ENCODE measurements at places on chromosomes 3 and 15. TPM values are rescaled to one million over a fixed set of nuclear protein-coding genes. Genes with fewer than 3 reads are reported as not detected.

DNA sequence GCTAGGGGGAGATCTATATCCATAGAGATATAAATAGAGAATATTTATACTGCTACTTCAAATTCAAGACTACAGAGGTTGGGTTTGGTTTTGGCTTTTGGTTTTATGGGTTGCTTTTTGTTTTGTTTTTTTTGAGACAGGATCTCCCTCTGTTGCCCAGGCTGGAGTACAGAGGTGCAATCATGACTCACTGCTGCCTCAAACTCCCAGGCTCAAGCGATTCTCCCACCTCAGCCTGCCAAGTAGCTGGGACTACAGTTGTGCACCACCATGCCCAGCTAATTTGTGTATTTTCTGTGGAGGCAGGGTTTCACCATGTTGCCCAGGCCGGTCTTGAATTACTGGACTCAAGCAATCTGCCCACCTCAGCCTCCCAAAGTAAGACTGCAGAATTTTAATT lies 3.9 kb upstream of the UBL7 start:
- H3K27me3 ChIP-seq: no peaks in the 10 kb centered on the region
- peak overlapping the region; percentile 59 for H3K27ac ChIP-seq
- H3K36me3 ChIP-seq: peaks cover 16% of the 10 kb centered on the region
- no peak for DNase-seq
- H3K4me1 ChIP-seq: peaks cover 49% of the 10 kb centered on the region
- H3K4me3 ChIP-seq: peak overlapping the region; percentile 70

GRCh38 chr3:28556195-28556594 lies 207.6 kb upstream of the AZI2 start:
- H3K4me3 ChIP-seq: no peak overlapping the region
- H3K36me3 ChIP-seq: no peaks in the 10 kb centered on the region
- DNase-seq: no peak
- no peaks in the 10 kb centered on the region for H3K4me1 ChIP-seq
- no peak overlapping the region for H3K27ac ChIP-seq
- H3K27me3 ChIP-seq: no peaks in the 10 kb centered on the region

DNA sequence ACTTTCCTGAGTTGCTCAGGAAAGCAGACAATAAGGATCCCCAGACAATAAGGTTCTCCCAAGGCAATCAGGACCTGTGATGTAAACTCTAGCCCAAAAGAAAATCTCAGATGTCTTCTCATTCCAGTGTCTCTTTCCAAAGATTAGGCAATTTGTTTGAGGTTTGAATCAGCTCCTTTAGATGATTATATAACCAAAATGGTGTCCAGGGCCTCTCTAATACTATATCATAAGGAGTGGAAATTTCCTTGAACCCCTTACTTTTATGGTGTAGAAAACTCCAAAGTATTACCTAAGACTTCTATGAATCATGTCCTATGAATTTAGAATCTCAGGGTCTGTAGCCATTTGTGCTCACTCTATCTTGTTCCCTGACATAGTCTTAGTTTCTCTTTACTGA lies 65.9 kb downstream of the GPR176 start:
- no peak overlapping the region for H3K27ac ChIP-seq
- DNase-seq: no peak
- H3K36me3 ChIP-seq: no peaks in the 10 kb centered on the region

GRCh38 chr15:44574734-44575133 lies 37.8 kb downstream of the EIF3J start:
- H3K4me3 ChIP-seq: no peak overlapping the region
- no peak for DNase-seq
- no peak overlapping the region for H3K27ac ChIP-seq
- H3K36me3 ChIP-seq: peaks cover 9% of the 10 kb centered on the region

DNA sequence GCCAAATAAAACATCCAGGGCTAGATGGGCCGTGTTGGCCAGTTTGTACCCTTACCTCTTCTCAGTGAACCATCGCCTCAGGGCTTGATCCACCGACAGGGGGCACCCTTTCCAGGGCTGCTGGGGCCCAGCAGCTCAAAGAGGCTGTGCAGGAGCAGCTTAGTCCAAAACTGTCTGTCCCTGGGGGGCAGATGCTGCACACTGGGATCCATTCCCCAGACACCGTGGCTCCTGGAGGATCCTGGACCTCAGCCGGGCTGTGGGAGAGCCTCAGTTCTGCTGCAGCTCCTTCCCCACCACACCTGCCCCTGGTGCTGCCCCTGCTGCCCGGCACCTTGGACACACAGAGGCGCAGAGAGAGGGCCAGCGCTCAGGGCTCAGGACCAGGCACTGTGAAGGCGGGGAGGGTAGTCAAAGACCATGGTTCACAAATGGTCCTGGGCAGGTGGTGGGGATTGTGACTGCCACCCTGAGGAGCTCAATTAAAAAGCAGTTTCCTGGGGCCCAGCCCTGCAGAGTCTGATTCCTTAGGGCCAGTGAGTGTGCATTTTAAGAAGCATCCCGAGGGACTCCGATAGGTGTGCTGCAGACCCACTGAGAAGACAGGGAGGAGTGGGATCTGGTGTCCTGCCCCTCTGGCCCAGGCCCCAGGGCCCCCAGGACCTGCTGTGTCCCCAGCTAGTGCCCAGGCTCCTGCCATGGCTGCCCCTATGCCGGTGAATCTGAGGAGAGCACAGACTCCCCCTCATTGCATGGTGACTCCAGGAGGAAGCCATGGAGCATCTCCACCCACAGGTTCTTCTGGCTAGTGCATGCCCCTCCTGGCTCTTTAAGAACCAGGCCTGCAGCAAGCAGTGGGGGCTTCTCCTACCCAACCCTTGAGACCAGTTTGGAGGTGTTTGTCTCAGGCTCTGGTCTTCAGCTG lies 86.5 kb upstream of the PRR20G start:
- no peak overlapping the region for H3K4me3 ChIP-seq
- peaks cover 6% of the 10 kb centered on the region for H3K27me3 ChIP-seq
- H3K36me3 ChIP-seq: no peaks in the 10 kb centered on the region
- DNase-seq: peak; percentile 38
- no peak overlapping the region for H3K27ac ChIP-seq
- no peaks in the 10 kb centered on the region for H3K4me1 ChIP-seq

- H3K27ac ChIP-seq: no peak overlapping the region
- no peak for DNase-seq
- H3K4me3 ChIP-seq: no peak overlapping the region
- peaks cover 6% of the 10 kb centered on the region for H3K27me3 ChIP-seq
These were observed 432.2 kb upstream of the LMCD1 start for GRCh38 chr3:8069471-8069870.

DNA sequence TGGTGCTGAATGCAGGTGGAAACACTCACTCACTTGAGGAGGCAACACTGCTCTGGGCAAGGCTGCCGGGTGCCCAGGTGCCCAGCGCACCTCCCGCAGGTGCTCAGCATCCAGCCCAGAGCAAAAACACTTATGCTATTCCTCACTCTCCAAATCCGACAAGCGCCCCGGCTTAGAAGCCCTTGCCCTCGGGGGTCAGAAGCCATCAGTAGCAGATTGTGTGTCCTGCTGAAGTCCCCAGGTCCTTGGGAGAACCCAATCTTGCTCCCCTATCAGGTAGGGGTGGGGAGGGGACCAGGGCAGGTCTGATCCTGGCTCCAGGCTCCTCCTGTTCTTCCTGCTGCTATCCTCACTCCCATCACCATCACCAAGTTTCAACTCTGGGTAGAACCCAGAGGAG lies 46.7 kb downstream of the TLE3 start:
- H3K27me3 ChIP-seq: no peaks in the 10 kb centered on the region
- H3K27ac ChIP-seq: no peak overlapping the region
- peaks cover 11% of the 10 kb centered on the region for H3K36me3 ChIP-seq

- H3K27me3 ChIP-seq: no peaks in the 10 kb centered on the region
- no peak for DNase-seq
- H3K4me3 ChIP-seq: no peak overlapping the region
- H3K27ac ChIP-seq: no peak overlapping the region
- H3K36me3 ChIP-seq: peaks cover 3% of the 10 kb centered on the region
These were observed 3.6 kb downstream of the CEP19 start for GRCh38 chr3:196708467-196708866.

DNA sequence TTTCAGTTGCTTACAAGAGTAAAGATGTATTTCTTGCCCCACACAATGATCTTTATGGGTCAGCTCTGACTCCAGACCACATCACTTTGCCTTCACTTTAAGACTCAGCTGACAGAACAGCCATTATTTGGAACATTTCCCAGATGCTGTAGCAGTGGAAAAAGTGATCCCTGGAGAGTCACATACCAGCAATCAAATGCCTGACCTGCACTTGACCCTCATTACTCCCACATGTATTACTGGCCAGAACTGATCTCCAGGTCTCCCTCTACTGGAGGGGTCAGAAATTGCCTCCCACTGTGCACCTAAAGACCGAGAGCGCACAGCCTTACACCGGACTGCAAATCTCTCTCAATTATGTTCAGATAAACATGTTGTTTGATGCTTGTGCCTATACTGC lies 88.6 kb upstream of the ZNF385D start:
- H3K27me3 ChIP-seq: no peaks in the 10 kb centered on the region
- no peak overlapping the region for H3K27ac ChIP-seq
- DNase-seq: no peak

- H3K4me3 ChIP-seq: no peak overlapping the region
- no peaks in the 10 kb centered on the region for H3K4me1 ChIP-seq
- no peak for DNase-seq
- H3K27ac ChIP-seq: no peak overlapping the region
These were observed 96.2 kb downstream of the ALDH1A2 start for GRCh38 chr15:57969355-57969754.

DNA sequence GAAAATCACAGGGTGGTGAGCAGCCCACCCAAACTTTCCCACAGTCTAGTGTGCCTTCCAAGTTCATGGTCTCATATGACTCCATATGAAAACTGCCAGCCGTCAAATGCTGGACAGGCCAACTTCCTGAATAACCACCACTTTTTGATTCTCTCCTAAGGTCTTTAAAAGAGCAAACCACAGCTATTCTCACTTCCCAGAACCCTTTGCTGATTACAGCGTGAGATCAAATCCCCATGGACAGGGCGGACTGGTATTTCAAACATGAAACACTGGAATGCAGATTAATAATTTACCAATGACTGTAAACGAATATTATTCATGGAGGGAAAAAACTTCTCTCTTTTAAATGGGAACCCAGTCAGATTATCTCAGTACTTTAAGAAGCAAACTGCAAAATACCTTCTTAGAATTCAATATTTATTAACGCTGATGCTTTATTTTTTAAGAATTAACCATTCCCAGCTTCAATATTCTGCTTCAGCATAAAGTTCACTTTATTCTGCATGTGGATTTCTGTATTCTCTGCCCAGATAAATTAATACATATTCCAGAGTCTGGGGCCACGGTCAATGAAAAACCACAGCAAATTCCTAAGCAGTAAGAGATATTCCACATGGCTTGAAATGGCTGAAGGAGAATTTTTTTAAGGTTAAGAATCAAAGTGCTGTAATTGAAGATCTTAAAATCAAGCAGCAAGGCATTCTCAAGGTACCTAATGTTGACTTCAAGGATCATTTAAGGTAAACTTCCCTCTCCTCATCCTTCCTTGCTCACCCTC lies 42.9 kb downstream of the MYO1E start:
- H3K27me3 ChIP-seq: peaks cover 9% of the 10 kb centered on the region
- no peaks in the 10 kb centered on the region for H3K36me3 ChIP-seq
- peaks cover 10% of the 10 kb centered on the region for H3K4me1 ChIP-seq
- no peak for DNase-seq
- H3K27ac ChIP-seq: no peak overlapping the region

DNA sequence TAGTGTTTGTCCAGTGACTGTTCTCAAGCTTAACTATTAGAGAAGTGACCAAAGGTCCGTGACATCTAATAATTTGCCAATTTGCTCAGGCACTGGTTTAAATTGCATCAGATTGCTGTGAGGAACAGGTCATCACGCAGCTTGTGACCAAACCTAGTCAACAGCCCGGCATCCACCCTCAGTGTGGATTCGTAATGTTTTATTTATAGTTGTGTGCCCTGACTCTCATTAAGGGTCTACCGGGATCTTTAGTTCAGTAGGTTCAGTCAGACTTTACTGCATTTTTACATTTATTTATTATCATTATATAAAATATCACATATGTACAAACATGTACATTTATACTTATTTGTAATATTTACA lies 46.4 kb upstream of the PGPEP1L start:
- no peak overlapping the region for H3K4me3 ChIP-seq
- peaks cover 14% of the 10 kb centered on the region for H3K4me1 ChIP-seq
- H3K27ac ChIP-seq: no peak overlapping the region
- DNase-seq: no peak

GRCh38 chr3:10933805-10934481 lies 58.6 kb upstream of the SLC6A1 start:
- H3K4me3 ChIP-seq: no peak overlapping the region
- DNase-seq: no peak
- no peaks in the 10 kb centered on the region for H3K4me1 ChIP-seq
- no peaks in the 10 kb centered on the region for H3K36me3 ChIP-seq
- no peak overlapping the region for H3K27ac ChIP-seq
- peaks cover 7% of the 10 kb centered on the region for H3K27me3 ChIP-seq

GRCh38 chr15:76517910-76518309 lies 181.3 kb downstream of the ISL2 start:
- H3K27me3 ChIP-seq: no peaks in the 10 kb centered on the region
- H3K27ac ChIP-seq: no peak overlapping the region
- no peaks in the 10 kb centered on the region for H3K36me3 ChIP-seq
- DNase-seq: no peak

DNA sequence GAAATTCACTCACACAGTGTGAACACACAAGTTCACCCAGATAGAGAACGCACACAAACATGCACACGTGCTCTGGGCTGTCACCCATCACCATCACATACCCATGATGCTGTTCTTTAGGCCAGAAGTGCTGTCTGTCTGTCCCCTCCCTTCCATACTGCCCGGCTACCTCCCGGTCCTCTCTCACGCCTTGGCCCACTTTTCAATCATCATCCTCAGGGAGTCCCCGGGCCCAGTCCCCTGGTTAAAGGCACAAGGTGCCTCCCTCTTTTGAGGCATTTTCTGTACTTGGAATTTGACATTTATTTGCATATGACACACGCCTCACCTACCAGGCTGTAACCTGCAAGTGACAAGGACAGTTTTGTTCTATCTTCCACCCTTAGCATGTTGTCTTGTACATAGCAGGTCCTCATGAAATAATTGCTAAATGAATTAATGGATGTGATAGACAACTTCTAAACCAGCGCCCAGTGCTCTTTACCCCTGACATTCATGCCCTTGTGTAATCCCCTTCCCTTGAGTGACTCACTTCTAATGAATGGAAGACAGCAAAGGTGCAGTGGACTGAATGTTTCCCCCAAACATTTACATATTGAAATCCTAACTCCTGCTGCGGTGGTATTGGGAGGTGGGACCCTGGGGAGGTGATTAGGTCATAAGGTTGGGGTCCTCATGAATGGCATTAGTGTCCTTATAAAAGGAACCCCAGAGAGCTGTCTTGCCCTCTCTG lies 73.9 kb upstream of the ADPGK start:
- no peak for DNase-seq
- H3K27ac ChIP-seq: no peak overlapping the region
- peaks cover 32% of the 10 kb centered on the region for H3K27me3 ChIP-seq
- H3K4me3 ChIP-seq: no peak overlapping the region

IMPG2 gene
- 0.82 TPM for total RNA-seq

NGLY1 gene
- 65.9 TPM for total RNA-seq

RMDN3 gene
- 30.7 TPM for total RNA-seq

MASP1 gene
- not detected for total RNA-seq

GABRR3 gene
- total RNA-seq: not detected

ASB14 gene
- total RNA-seq: not detected

GDPGP1 gene
- total RNA-seq: 7.0 TPM

GOLGA8S gene
- total RNA-seq: 0.07 TPM

Measured in activated T-cell treated with anti-CD3 and anti-CD28 coated beads, Interleukin-2, amount 50 U/mL, for 72 hours (primary cell).